Upper lobe of left lung (tissue), 6 donors: ENCODE measurements at places on chromosomes 5 and 9.

- no peak for DNase-seq
Measured at GRCh38 chr5:96114736-96115135, 153.1 kb upstream of the ELL2 start.

GRCh38 chr9:77435688-77436087 is 212.4 kb downstream of the GNA14 start:
- DNase-seq: no peak

DNA sequence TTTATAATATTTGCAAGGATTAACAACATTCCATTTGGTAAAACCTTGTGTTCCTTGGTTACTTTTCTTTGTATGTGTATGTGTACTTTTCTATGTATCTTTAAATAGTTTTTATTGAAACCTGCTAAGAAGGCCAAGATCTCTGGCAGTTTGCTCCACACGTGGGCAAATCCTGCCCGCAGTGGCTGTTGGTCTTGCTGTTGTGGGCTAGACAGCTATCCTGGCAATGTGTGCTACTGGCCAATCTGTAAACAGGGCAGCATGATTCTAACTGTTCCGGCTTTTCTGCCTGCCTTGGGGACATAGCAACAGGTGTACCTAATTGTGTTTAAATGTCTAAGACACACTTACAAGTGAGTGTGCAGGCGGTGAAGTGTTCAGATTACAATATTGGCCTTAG is 286.6 kb downstream of the RFX3 start:
- DNase-seq: no peak

GRCh38 chr5:10546186-10546585 is 17.7 kb upstream of the ANKRD33B start:
- no peak for DNase-seq

- no peak for DNase-seq
Measured at GRCh38 chr5:18321262-18321942, 687.1 kb downstream of the TAF11L14 start.

- DNase-seq: no peak
Measured at GRCh38 chr9:109512170-109512756, 14.2 kb upstream of the PTPN3 start.

DNA sequence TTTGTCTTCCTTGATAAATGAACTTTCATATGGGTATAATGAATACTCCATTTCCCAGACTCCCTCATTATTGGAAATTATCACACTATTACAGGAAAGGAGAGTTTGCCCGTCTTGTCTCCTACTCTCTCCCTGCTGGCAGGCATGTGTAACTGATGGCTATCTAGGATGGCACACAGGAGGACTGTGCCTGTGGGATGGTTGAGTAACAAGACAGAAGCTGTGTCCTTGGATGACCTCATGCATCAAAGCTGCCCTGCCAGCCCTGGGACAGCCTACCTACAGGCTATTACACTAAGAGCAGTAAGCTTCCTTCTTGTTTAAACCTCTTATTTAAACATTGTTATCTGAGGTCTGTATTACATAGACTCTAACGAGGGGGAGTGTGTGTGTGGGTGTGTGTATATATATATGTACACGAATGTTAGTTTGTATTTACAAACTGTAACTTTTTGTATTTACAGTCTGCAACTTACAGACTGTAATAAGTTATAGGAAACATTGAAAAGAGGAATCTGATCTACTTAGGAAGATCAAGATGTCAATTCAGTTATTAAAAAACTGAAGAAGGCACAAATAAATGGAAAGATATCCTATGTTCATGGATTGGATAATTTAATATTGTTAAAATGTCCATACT is 247.6 kb upstream of the ACO1 start:
- DNase-seq: no peak

GRCh38 chr9:77224746-77225312 is 47.5 kb downstream of the VPS13A start:
- DNase-seq: no peak

DNA sequence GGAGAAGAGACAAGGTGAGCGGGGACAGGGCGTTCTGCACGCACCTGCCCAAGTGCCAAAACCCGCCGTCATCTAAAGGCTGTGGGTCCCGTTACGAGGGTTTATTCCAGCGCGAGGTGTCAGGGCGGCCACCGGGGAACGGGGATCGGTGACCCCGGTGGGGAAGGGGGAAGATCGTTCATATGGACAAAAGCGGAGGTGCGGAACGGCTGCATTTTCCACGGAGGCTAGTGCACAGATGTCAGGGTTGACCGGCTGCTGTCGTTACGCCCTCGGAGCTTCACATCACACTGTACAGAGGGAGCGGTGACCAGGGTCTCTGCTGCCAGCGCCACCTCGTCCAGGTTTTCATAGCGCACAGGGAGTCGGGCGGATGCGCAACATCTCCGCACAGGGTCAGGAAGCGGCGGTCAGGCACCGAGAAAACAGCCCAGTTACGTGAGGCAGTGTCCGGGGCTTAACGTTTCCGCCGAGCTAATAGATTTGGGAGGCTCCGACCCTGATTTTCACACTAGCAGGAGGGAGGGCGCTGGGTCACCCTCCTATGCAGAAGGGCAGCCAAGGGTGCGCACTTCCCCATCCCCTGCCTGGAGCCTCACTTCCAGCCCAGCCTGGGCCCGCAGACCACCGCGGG is 13.5 kb downstream of the BTNL9 start:
- no peak for DNase-seq

DNA sequence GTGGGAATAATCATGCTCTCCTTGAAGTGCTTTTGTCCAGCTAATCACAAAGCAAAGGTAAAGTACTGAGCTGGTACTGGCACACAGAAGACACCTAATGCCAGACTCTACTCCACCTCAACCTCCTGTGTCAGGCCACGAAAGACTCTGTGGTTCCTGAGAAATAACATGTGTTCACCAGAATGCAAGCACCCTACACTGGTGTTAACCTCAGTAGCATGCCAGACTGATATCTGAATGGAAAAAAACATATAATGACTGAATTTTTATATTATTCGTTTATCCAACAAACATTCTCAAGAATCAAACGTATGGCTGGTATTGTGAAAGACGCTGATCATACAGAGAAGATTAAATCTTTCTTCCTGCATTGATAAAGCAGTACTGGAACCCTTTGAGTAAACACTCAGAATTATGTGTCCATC is 97.1 kb upstream of the IFNE start:
- no peak for DNase-seq

- no peak for DNase-seq
Measured at GRCh38 chr5:76688836-76689235, 27.1 kb upstream of the F2R start.

- peak; percentile 47 for DNase-seq
Measured at GRCh38 chr9:120032639-120033038, 547.3 kb downstream of the CDK5RAP2 start.

DNA sequence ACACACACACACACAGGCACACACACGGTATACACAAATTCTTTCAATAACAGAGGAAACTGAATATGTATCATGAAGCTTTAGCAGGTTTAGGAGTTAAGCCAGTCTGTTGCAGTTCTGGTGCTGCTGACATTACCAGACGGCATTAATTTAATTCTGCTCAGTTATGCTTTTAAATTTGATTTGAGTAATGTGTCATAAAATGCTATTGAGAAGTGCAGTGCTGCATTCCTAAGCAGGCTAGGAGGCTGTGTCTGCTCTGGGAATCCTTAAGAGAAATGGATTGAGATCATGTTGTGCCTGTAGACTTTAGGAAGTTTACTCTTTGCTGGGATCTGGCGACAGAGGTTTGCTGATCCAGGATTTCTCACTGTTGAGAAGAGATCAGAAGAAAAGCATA is 733.8 kb downstream of the BRINP1 start:
- DNase-seq: no peak

DNA sequence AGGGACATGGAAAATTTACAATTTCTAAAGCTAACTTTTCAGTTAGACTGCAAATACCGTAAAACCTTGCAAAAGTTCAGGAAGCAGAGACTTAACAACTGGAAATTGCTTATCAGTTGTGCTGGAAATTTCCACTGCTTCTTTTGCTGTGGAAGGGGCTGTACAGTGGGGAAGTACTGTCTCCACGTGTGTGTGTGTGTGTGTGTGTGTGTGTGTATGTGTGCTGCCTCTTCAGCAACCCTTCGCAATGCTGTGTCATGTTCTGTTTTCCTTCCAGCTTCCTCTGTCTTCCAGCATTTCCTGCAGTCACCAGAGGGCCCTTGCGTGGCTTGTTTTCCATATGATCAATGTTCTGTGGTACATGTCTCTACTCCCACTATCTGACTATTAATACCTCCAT is 87.5 kb upstream of the RANBP3L start:
- no peak for DNase-seq

DNA sequence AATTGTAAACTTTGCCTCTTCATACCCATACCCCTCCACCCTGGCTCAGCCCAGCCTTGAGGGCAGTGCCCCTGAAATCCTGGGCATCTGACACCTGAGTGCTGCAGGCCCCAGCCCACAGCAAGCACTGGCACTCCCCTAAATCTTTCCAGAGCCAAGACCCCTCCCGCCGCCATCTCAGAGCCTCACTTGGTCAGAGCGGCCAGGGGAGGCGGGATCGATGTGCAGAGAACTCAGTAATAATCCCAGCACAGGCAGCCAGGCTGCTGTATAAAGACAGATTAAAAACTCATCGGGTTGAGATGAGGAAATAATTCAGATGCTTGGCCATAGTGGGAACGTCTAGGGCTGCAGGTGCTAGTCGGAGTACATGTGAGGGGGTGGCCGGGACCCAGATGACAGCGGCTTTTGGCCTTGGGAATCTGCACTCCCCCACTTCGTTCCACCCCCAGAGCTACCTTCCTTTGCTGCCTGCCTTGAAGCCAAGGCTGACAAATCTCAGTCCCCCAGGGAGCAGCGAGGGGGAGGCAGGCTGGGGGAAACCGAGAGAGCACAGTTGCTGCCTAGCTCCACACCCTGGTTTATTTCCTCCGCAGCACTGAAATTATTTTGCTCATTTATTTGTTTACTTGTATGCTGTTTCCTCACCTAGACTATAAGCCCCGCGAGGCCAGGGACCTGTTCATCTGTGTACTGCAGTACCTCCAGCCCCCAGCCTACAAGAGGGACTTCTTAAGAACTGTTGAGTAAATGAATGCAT is 19.5 kb upstream of the ARAP3 start:
- no peak for DNase-seq

- DNase-seq: no peak
Measured at GRCh38 chr5:151461312-151461711, 13.9 kb downstream of the SLC36A1 start.

GRCh38 chr9:111151537-111151936 is 113.3 kb upstream of the LPAR1 start:
- no peak for DNase-seq

- no peak for DNase-seq
Measured at GRCh38 chr9:123091459-123091858, 58.0 kb downstream of the GPR21 start.

GRCh38 chr9:119368681-119369581 is at the start of gene BRINP1:
Gene BRINP1, minus strand, starts transcription at chr9:119369435. Its CDS starts 56,080 bp downstream, at chr9:119313355.
- no peak for DNase-seq

DNA sequence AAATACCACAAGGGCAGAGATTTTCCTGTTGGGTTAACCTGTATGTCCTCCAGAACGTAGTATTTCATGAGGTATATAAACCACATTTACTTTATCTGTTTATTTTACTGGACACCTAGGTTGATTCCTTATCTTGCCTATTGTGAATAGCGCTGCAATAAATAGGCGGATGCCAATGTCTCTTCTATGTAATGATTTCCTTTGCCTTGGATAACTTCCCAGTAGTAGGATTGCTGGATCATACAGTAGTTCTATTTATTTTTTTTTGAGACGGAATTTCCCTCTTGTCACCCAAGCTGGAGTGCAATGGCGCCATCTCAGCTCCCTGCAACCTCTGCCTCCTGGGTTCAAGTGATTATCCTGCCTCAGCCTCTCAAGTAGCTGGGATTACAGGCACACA is 15.6 kb upstream of the TUT7 start:
- no peak for DNase-seq

- DNase-seq: no peak
Measured at GRCh38 chr5:53944981-53945380, 365.4 kb downstream of the ARL15 start.

DNA sequence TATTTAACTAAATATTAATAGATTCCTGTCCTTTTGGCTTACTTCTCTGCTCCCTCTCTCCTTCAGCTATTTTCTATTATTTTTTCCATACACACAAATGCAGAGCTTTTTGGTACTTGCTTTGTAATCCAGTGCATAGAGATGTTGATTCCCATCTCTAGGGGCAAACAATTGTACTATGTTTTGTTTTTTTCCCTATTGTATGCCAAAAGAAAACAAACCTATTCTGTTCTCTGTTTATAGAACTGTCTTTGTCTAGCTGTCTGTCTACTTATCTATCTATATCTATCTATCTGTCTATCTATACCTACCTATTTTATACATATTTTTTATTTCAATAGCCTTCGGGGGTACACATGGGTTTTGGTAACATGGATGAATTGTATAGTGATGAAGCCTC is 121.6 kb upstream of the LIFR start:
- DNase-seq: no peak

DNA sequence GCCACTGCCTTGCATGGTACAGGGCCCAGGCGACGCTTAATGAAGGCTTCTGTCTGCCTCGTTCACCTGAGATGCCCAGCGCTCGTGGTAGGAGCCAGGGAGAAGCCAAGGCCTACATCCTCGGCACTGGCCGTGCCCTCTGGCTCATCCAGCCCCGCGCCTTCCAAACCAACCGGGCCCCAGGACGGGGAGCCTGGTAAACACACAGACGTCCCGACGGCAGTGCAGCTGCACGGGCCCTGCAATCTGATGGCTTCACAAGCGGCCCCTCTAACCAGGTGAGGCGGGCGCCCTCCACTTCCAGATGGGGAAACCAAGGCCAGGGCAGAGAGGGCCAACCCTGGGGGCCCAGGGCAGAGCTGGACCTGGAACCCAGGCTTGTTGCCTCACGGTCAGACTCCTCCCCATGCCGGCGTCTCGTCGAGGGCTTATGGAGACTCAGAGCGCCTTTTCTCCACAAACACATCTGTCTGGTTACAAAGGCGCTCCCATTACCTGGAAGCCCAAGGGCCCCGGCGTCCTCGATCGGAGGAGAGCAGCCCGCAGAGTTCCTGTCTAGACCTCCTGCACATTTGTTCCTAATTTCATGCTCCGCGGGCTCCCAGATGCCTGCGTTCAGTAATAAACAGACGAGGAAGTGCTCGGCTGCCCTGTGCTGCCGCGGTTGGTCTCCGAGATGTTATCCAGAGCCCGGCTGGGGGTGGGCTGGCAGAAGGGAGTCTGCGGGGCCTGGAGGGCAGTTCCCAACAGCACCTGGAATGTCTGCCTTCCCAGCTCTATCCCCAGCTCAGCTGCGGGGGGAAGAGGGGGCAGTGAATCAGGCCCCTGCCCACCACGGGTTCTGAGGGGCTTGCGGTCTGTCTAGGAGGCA is 23.5 kb downstream of the FAM163B start:
- DNase-seq: peak; percentile 52

DNA sequence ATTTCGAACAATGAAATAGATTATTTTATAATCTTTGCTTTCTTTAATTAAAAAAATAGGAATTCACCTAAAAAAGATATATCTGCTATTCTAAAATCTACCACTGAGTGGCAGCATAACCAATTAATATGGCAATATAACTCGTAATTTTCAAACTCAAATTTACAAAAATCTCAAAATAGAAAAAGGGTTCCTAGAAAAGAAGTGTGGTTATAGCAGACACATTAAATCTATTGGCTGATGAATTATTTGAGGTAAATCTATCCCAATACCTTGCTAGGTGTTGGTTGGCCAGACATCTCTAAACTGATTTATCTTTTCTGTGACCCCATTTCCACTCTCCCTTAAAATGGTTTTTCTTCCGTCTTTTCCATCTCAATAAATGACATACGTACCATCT is 30.2 kb upstream of the NRG2 start:
- no peak for DNase-seq
